T47D (cell line): ENCODE measurements at places on chromosomes 3 and 15.

DNA sequence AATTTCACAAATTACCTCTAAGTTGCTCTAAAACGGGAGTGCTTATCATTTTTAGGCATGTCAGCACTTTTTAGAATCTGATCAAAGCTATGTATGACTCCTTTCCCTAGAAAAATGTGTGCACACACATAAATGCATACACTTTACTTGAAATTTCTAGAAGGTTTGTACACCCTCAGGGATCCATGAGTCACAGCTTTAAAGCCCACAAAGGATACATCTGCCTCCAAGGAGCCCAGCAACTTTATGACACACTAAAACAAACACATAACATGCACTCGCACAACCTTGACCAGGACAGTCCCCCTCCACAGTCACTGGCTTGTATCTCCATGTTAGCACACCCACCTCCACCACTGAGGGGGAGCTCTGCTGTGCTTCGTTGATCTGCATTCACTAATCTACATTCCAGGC lies 722.0 kb upstream of the CFAP20DC start:
- DNase-seq, result no peak

GRCh38 chr3:56595975-56596840 lies 39.2 kb downstream of the CCDC66 start:
- no peak for DNase-seq

DNA sequence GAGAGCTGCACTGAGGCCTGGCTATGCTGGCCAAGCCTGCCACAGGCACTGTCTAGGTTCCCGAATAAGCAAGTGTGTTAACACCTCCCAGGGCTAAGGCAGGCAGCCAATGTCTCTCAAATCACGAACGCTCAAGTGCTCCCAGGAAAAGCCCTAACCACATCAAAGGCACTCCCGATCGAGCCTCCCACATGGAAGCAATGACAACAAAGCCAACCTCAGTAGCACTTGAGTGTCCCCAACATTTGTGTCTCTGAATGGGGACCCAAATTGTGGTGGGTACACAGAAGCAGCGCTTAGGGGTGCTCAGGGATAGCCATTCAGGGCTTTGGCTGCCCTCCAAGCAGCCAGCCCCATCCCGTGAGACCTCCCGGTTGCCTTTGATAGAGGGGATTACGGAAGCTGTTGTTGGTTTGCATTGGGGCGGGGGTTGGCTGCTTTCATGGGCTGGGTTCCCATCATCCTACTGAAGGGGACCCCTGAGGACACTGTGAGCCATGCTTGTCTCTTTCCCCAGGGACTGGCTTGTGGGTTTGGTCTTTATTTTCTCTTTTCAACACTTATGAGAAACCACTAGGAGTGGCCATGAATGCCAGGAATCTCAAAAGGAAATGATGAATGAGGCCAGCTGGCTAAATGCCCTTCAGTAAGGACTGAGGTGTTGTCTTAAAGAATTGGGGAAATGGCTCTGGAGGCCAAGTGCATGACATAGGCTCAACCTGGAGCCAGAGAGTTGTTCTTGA lies 234.1 kb upstream of the FEZF2 start:
- DNase-seq, result no peak

DNA sequence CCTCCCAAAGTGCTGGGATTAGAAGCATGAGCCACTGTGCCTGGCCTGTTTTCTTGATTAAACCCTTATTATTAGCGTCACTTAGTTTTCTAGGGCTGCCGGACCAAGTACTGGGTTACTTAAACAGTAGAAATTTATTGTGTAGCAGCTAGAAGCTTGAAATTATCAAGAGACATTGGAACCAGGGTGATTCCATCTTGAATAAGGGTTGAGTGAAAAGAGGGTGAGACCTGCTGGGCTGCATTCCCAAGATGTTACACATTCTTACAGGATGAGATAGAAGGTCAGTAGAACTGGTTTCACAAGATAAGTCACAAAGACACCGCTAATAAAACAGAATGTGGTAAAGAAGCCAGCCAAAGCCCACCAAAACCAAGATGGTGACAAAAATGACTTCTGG lies 18.6 kb upstream of the FSTL1 start:
- DNase-seq, result no peak

- DNase-seq, result no peak
Measured at GRCh38 chr3:31572236-31573004, 39.7 kb downstream of the STT3B start.

GRCh38 chr3:114893361-114893760 lies 253.7 kb downstream of the ZBTB20 start:
- DNase-seq, result no peak

DNA sequence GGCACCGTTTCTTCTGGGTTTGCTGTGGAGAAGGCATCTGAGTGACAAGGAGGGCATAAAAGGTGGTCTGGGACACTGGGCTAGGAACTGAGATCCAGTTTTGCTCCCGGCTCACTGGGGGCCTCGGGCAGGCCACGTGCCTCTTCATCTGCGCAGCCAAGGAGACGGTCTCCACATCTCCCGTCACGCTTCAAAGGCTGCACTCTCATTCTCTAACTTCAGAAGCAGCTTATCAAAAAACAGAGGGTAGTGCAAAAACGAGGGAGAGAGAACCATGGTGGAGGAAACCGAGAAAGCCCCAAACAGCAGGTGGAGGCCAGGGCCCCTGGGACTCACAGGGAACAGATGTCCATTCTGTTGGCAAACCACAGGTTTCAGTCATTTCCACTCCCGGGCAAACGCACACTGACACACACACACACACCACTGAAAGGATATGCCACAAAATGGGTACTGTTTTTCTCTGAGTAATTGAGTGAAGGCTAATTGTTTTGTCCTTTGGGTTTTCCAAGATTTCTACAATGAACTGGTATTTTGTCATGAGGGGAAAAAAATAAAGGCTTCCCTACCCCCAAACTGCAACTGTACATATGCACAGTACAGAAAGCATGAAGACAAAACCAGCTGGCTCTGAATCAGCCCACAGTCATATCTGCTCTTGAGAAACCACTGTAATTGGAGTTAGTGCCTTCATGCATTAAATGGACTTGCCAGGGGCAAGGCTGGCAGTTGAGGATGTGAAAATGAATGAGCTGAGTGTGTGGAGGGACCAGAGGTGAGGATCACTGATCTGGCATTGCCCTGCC lies 71.9 kb downstream of the MGLL start:
- DNase-seq, result no peak

- no peak for DNase-seq
Measured at GRCh38 chr3:107239703-107240102, 137.5 kb upstream of the CCDC54 start.

DNA sequence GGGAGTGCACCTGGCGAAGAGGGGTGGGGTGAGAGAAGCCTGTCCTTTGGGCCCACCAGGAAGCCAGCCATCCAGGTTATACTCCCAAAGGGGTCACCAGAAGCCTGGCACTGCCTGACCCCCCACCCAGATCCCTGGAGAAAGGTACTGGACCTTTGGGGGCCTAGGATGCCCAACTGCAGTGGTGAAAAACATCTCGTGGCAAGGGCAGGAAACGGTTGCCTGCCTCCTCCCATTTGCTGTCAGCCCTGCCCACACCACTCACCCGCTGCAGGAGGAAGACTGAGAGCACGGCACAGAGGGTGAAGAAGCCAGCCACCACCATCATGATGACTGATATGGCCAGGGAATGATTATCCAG lies 2.2 kb upstream of the ULK3 start:
- DNase-seq, result no peak

- no peak for DNase-seq
Measured at GRCh38 chr3:160471892-160472291, 22.3 kb upstream of the TRIM59 start.

DNA sequence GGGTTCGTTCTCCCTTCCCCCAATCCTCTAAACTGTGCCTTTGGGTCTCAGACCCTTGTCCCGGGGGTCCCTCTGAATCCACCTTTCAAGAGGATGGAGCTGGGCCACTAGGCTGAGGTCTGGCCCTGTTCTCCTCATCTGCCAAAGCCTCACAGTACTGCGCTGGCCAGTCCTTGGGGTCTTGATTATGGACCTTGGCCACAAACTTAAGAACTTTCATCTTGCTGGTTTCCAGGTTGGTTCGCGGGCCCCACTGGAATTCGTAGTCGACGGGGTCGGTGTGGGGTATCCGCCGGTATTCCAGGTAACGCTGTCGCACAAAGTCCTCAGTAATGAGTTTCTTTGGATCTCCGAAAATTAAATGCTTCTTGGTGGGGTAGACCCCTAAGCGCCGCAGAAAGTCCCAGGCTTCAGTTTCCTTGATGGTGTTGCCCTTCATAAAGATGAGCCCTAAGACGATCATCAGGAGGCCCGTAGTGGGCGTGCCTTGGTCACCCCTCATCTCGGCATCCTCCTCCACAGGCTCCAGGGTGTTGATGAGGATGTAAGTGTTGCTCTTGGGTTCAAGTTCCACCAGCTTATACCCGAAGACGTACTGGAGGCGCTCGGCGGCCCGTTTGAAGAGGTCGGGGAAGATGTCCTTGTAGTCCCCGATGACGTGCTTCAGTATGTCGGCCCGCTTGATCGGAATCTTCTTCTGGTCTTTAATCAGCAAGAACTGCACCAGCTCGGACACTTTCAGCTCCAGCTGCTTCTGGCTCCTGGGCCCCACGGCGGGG lies 727 bp downstream of the NSMCE3 start:
- peak; percentile 16 for DNase-seq

DNA sequence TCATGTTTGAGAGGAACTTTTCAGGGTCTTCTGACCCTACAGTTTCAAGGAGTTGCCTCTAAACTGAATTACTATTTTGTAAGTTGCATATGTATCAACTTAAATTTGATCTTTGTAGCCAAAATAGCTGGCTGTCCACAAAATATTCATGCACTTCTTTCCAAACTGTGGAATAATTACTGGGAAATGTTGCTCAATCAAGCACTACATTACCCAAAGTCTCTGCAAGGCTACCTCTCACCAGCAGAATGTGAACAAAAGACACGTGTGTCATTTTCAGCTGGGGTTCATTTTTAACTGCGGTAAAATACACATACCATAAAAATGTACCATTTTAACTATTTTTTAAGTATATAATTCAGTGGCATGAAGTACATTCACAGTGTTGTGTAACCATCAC lies 320.4 kb downstream of the CTNNB1 start:
- no peak for DNase-seq

DNA sequence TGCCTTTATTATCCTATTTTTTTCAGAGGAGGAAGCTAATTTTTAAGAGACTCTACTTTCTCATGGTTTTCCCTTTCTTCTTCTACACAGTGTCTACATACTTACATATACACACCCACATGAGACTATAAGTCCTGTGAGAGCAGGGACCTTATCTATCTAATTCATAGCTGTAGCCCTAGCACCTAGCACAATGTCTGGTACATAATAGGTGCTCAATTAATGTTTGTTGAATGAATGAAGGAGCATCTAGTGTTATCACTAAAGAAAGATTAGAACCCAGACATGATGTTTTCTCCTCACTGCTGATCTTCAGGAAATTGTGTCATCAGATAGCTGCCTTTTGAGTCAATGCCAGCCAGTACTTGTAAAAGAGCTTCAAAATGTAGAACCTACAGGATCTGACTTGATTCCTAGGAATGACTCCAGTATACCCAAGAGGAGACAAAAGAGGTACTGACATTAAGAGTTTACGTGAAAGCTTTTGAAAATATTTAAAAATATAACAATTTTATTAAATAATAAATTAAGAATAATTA lies 2.5 kb downstream of the SCG5 start:
- no peak for DNase-seq

GRCh38 chr3:184600685-184601377 lies 39.2 kb downstream of the EPHB3 start:
- no peak for DNase-seq

GRCh38 chr15:63948971-63949370 lies 97.3 kb downstream of the DAPK2 start:
- DNase-seq, result no peak

GRCh38 chr15:35973029-35973428 lies 427.1 kb upstream of the DPH6 start:
- DNase-seq, result no peak

GRCh38 chr3:105533960-105534359 lies 167.3 kb downstream of the ALCAM start:
- no peak for DNase-seq

DNA sequence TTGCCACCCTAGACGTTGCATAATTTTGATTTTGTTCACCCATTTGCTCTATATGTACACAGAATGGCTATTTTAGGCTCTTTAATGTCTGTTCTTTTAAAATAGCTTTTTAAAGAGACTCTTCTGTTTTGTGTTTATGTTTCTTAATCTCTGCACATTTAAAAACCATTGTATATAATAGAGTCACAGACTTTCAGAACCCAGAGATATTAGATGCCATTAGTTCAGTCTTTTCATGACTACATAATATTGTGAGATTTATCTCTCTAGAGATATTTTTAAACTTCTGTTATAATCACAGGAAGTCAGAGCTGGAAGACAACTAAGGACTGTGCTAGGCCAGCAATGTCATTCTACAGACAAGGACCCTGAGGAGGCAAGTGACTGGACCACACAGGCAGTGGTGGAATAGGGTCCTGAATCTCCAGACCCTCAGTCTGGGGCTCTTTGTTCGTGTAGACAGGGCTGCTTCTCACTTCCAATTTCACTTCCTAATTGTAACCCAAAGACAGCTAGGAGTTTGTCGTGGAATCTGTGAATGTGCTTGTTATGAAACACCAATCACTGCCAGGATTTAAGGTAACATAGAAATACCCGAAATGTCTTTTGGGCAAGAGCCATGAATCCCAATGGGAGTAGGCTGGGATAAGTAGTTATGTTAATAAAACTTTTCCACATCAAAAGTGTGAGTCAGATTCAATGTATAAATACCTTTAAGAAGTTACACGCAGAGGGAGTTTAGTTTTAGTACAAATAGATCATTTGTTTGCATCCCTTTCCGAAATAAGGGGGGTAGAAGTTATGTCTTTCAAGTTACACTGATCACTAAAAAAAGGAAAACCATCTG lies 165.2 kb upstream of the ROPN1 start:
- no peak for DNase-seq

- DNase-seq, result no peak
Measured at GRCh38 chr3:45079715-45080114, 53.6 kb downstream of the CLEC3B start.

GRCh38 chr15:97875513-97876280 lies 84.8 kb upstream of the ARRDC4 start:
- no peak for DNase-seq
